GM23248 (cell line): ENCODE measurements at places on chromosomes 2 and 18. TPM values are rescaled to one million over a fixed set of nuclear protein-coding genes. Genes with fewer than 3 reads are reported as not detected.

GRCh38 chr2:95292623-95293260, 4.4 kb upstream of the KCNIP3 start:
- no peak overlapping the region for H3K4me3 ChIP-seq
- H3K36me3 ChIP-seq = no peaks in the 10 kb centered on the region
- DNase-seq = peak; percentile 54
- H3K4me1 ChIP-seq = no peaks in the 10 kb centered on the region
- H3K27ac ChIP-seq = no peak overlapping the region
- H3K27me3 ChIP-seq = peaks cover 15% of the 10 kb centered on the region; the same call in 1 of the 2 replicates

DNA sequence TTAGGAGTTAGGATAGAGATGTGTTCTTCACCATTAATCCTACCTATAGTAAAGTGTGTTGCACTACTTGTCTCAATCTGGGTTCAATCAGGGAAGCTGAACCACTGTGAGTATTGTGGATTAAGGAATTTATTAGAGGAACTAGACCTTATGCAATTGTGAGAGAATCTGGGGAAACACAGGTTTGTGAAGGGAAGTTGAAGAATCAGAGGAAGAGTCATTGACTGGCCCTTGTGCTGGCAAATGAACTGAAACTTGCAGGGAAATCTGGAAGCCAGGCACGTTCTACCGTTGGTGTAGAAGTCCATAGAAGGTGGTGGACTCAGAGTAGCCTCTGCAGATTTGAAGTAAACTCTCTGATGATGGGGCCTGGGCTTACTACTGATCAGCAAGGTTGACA, 44.7 kb upstream of the HK2 start:
- H3K36me3 ChIP-seq = no peaks in the 10 kb centered on the region
- H3K4me1 ChIP-seq = no peaks in the 10 kb centered on the region
- peaks cover 3% of the 10 kb centered on the region; the same call in 1 of the 2 replicates for H3K27me3 ChIP-seq
- no peak for DNase-seq

GRCh38 chr2:31241625-31242270, 7.8 kb downstream of the EHD3 start:
- no peak overlapping the region for H3K27ac ChIP-seq
- peaks cover 17% of the 10 kb centered on the region; the same call in 1 of the 2 replicates for H3K4me1 ChIP-seq
- no peak overlapping the region for H3K4me3 ChIP-seq
- no peaks in the 10 kb centered on the region for H3K27me3 ChIP-seq
- DNase-seq = no peak

DNA sequence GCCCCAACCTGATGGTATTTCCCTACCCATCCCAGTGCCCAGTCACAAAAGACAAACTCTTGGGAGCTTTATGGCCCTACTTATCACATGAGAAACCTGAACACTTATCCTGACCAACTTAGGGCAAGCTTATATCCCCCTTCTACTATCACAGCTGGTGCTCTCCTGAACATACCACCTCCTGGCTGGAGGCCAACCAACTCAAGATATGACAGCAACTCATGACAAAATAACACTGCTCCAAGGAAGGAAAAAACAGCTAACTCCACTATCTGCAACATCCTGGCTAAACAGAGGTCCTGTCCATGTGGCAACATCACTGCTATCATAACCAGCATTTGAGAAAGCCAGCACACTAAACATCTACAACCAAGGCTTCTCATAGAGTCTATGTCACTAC, 20.9 kb upstream of the CLASP1 start:
- no peaks in the 10 kb centered on the region for H3K36me3 ChIP-seq
- no peak for DNase-seq
- H3K27me3 ChIP-seq = no peaks in the 10 kb centered on the region
- H3K27ac ChIP-seq = no peak overlapping the region
- no peak overlapping the region for H3K4me3 ChIP-seq

DNA sequence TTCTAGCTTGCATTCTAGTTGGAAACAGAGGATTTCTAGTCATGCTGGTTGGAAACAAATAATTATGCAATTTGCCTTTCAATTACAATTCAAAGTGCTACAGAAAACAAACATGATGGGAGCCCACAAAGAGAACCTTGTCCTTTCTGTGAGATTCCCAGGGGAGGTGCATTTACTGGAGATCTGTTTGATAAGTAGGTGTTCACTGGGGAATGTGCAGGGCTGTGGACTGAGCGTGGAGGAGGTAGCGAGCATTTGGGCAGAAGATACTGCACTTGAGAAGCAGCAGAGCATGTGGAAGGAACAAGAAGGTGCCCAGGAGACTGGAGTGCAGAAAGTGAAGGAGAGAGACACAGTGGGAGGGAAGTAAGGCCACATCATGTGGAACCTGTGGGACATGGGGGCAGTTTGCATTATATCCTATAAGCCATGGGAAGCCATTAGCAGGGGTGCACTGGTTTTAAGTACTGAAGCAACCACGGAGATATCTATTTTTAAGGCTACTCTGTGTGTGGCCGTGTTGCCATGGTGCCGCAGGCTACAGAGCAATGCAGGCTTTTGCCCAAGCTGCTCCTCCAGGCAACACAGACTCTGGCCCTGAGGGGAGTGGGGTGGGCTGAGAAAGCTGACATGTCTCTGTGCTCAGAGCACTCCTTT, 154.0 kb downstream of the ANTXR1 start:
- H3K27ac ChIP-seq = no peak overlapping the region
- peaks cover 14% of the 10 kb centered on the region; the same call in 1 of the 2 replicates for H3K36me3 ChIP-seq
- DNase-seq = no peak
- no peaks in the 10 kb centered on the region for H3K27me3 ChIP-seq
- H3K4me1 ChIP-seq = peaks cover 68% of the 10 kb centered on the region

GRCh38 chr2:57615855-57616556, 430.6 kb upstream of the VRK2 start:
- DNase-seq = no peak
- no peak overlapping the region for H3K27ac ChIP-seq
- no peaks in the 10 kb centered on the region for H3K27me3 ChIP-seq
- no peak overlapping the region for H3K4me3 ChIP-seq
- no peaks in the 10 kb centered on the region for H3K36me3 ChIP-seq

Gene LHCGR
- not detected in 2 replicates for total RNA-seq

GRCh38 chr18:40606996-40607395, 1348.0 kb upstream of the PIK3C3 start:
- H3K4me3 ChIP-seq = no peak overlapping the region
- no peaks in the 10 kb centered on the region for H3K4me1 ChIP-seq
- H3K27me3 ChIP-seq = no peaks in the 10 kb centered on the region; the same call in 1 of the 2 replicates
- no peak overlapping the region for H3K27ac ChIP-seq
- H3K36me3 ChIP-seq = no peaks in the 10 kb centered on the region

- H3K4me1 ChIP-seq = peaks cover 13% of the 10 kb centered on the region
- peak; percentile 7 for DNase-seq
- no peaks in the 10 kb centered on the region for H3K36me3 ChIP-seq
- H3K27ac ChIP-seq = no peak overlapping the region
Observed at GRCh38 chr18:22280453-22280750, 111.0 kb downstream of the GATA6 start.

GRCh38 chr18:5142131-5142530, 54.9 kb downstream of the AKAIN1 start:
- no peaks in the 10 kb centered on the region for H3K4me1 ChIP-seq
- no peaks in the 10 kb centered on the region for H3K36me3 ChIP-seq
- H3K4me3 ChIP-seq = no peak overlapping the region

DNA sequence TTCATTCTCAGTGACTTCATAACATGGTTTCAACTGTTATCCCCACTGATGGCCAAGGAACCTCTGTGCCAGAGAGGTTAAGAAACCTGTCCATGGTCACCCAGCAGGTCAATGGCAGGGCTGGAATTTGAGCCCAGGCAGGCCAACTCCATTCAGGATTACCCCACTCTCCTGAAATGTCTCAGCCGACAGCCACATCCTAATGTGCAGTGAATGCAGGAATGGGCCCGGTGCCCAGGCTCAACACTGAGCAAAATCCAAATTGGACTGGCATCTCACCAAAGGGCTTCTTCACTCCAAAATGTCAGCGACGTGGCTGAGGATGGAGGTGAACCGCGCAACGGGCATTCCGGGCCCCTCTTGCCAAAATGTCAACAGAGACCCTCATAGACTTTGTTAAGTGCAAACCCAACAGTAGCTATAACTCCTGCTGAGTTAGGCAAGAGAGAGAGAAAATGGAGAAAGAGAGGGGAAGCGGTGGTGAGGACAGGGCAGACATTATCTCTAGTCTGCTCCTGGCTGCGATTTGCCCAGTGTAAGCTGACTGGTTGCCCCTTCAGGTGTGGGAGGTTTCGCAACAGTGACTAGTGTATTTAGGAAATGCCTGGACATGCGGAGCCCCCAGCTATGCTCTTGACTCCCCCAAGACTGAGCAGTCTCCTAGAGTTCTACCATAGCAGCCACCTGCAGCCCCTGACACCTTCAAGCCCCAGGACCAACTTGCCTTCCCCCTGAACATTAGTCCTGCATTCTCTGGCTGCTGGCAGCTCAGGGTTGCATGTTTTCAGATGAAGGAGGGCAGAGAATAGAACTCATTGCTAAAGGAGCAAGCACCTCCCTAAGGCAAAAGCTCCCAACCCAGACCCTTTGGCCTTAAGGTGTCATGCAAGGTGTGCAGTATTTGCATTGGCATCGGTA, 167.7 kb downstream of the ANAPC1 start:
- 0 out of 2 replicates have a peak, but pooled peaks cover 4% of the 10 kb centered on the region for H3K27me3 ChIP-seq
- no peaks in the 10 kb centered on the region for H3K36me3 ChIP-seq
- no peak overlapping the region for H3K27ac ChIP-seq
- DNase-seq = no peak

- H3K4me1 ChIP-seq = no peaks in the 10 kb centered on the region
- H3K36me3 ChIP-seq = no peaks in the 10 kb centered on the region; the same call in 1 of the 2 replicates
Observed at GRCh38 chr18:2547477-2548087, 23.7 kb downstream of the METTL4 start.

- DNase-seq = peak; percentile 43
- H3K27ac ChIP-seq = no peak overlapping the region
- no peaks in the 10 kb centered on the region for H3K4me1 ChIP-seq
Observed at GRCh38 chr2:106296182-106296815, 102.2 kb upstream of the UXS1 start.

DNA sequence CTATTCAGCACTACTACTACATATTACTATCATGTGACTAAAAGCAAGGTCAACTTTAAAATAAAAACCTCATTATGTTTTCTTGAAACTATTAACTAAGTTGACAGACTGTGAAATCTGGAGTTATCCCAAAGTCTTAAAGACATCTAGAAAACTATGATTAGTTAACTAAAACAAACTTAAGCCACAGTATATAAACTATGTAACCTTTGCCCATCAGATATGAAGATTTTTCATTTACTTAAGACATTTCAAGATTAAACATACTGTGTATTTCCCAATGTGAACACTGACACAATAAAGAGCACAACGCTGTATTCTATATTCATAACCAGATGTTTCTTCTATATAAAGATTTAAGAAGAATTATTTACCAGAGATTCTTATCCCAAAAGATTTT, 33.5 kb upstream of the CACNB4 start:
- H3K36me3 ChIP-seq = peaks cover 3% of the 10 kb centered on the region; the same call in 1 of the 2 replicates
- no peak for DNase-seq
- H3K27ac ChIP-seq = no peak overlapping the region

DNA sequence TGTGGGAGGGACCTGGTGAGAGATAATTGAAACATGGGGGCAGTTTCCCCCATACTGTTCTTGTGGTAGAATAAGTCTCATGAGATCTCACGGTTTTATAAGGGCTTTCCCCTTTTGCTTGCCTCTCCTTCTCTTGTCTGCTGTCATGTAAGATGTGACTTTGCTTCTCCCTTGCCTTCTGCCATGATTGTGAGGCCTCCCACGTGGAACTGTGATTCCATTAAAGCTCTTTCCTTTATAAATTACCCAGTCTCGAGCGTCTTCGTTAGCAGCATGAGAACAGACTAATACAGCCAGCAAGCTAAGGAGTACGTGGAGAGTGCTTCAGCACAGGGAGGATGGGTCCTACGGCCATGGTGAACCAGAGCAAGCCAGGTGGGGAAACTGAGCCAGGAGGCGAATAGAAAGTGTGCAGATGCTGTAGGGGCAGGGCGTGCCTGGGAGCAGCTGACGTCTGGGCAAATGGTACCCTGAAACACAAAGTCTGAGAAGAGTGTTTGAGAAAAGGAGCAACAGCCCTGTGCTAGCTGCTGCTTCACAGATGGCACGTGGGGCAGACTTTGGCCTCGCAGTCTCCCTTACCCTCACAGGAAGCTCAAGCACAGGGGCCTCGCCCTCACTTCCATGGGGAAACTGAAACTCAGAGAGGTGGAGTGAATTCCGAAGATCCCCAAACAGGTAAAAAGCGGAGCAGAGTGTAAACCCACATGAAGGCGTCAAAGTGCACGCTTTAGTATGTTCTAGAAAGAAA, 64.2 kb downstream of the MYT1L start:
- H3K4me3 ChIP-seq = no peak overlapping the region
- no peaks in the 10 kb centered on the region for H3K36me3 ChIP-seq
- no peak overlapping the region for H3K27ac ChIP-seq

Gene TUBA3E
- total RNA-seq = not detected in 2 replicates

DNA sequence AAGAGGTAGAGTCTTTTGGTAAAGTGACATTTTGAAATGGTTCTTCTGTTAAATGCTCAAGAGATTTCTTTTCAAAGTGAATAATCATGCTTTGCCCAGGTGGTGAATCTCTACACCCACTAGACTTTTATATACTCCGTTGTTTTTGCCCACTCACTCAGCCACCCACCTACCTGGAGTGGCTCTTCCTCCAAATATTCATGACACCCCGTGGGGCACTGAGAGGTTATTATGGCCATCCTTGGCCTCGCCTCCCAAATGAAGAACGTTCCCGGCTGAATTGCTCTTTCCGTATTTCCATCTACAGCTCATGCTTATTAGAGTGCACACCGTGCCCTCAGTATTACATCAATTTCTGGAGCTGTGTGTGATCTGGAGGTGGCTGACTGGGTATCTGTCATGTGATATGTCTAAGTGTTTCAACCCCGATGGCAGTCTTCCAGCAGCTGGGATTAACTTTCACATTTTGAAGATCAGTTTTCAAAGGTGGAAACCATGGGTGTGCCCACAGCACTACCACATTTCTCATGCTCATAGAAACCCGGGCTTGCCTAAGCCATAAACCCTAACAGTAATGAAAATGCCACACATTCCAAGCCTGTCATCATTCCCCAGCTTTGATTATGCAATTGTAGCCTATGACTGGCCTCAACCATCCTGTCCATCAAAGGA, 406.6 kb upstream of the MMADHC start:
- peak; percentile 79 for DNase-seq
- no peaks in the 10 kb centered on the region for H3K36me3 ChIP-seq
- no peak overlapping the region for H3K4me3 ChIP-seq
- peaks cover 29% of the 10 kb centered on the region for H3K4me1 ChIP-seq
- no peaks in the 10 kb centered on the region for H3K27me3 ChIP-seq
- no peak overlapping the region for H3K27ac ChIP-seq

- H3K4me3 ChIP-seq = no peak overlapping the region
- peaks cover 44% of the 10 kb centered on the region for H3K4me1 ChIP-seq
- H3K27ac ChIP-seq = peak overlapping the region; percentile 96
Observed at GRCh38 chr2:201855356-201855755, 49.0 kb downstream of the CDK15 start.

- DNase-seq = peak; percentile 75
- no peaks in the 10 kb centered on the region for H3K36me3 ChIP-seq
- no peak overlapping the region for H3K4me3 ChIP-seq
- peaks cover 10% of the 10 kb centered on the region; the same call in 1 of the 2 replicates for H3K4me1 ChIP-seq
Observed at GRCh38 chr2:73028841-73029240, 42.7 kb downstream of the SFXN5 start.

Gene CDH2
- total RNA-seq = 157 and 165 TPM in 2 replicates

Gene CFAP221
- not detected in 2 replicates for total RNA-seq

- no peak overlapping the region for H3K27ac ChIP-seq
- no peak overlapping the region for H3K4me3 ChIP-seq
- H3K4me1 ChIP-seq = peaks cover 40% of the 10 kb centered on the region
- no peak for DNase-seq
- no peaks in the 10 kb centered on the region for H3K27me3 ChIP-seq
Observed at GRCh38 chr2:238172439-238172838, 13.7 kb downstream of the ERFE start.
